ENCODE measurements at places on chromosomes 11 and 22.

DNA sequence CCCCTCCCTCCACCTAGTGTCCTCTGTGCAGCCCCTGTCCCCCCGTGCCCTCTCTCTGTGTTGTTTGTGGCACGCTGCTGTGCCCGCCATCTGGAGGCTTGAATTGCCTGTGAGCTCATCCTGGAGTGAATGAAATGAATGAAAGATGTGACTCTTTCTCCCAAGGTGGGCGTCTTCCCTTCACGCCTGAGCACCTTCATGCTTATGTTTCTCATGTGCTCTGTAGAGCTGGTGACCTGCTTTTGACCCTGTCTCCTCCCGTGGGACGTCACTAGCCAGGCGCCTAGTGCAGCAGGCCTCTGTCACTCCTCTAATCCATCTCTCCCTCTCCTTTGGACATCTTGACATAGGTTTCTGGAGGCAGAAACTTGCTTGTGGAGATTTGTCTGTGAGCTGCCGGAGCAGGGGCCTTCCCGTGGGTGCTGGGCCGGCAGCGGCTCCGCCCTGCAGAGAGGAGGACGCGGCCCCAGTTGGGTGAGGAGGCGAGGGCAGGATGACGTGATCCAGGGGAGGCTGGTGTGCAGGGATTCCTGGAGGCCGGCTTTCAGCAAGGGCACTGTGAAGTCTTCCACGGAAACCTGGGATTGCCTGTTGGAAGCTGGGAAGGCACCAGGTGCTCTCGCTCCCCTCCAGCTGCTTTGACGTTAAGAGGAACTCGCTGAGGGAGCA is 40.6 kb downstream of the MUC6 start:
- DNase-seq: no peak

- DNase-seq: no peak
Measured at GRCh38 chr22:17794726-17795542, 20.7 kb upstream of the BID start.

DNA sequence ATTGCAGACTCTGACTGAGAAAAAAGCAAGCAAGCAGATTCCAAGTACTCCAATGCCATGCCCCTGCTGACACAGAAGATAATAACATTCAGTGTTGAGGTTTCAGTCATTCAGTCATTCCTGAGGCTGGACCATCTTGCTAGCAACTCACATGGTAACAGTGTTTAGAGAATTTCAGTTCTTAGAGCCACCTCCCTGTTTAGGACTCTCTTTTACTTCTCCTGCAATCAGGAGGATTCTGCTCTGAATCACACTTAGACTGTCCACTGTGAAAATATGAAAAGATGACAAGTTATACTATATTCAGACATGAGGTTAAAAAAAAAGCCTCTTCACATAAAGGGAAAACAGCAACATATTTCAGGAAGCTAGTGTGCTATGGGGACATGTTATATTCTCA is 183.9 kb upstream of the CTSC start:
- DNase-seq: no peak

- no peak for DNase-seq
Measured at GRCh38 chr11:132704781-132705375, 827.4 kb downstream of the OPCML start.

DNA sequence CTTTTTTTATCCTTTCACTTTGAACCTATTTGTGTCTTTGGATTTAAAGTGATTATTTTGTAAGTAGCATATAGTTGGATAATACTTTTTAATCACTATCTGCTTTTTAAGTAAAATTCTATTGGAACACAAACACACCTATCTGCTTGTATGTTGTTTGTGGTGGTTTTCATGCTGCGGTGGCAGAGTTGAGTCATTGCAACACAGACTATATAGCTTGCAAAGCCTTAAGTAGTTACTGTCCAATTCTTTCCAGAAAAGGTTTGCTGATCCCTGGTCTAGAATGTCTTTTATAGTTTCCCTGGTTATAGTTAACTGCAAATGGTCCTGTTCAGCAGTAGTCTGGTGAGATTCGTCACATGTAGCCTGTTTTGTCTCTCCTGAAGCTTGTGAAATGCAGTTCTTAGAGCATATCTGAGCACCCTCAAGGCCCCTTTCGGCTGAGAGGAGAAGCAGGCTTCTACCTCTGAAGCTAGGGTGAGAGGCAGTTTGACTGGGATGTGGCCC is 21.5 kb downstream of the SHANK3 start:
- no peak for DNase-seq

DNA sequence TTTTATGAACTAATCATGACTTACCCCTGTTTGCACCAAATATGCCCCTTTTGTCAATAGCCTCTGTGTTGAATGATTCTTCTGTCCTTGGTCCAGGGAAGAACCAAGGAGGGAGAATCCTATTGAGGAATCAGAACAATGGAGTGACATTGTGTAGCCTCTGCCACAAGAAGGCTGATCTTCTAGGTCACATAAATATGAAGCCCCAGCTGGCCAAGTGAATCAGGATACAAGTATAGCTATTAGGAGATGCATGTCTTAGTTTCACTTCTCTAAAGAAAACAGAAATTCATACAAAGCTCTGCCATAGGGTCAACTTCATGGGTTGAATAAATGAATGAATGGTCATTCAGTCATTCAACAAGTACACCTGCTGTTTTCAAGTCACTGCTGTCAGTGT is 118.2 kb upstream of the BLID start:
- DNase-seq: no peak
